Fibroblast of the conjunctiva (primary cell): ENCODE measurements at places on chromosomes 1 and 21.

DNA sequence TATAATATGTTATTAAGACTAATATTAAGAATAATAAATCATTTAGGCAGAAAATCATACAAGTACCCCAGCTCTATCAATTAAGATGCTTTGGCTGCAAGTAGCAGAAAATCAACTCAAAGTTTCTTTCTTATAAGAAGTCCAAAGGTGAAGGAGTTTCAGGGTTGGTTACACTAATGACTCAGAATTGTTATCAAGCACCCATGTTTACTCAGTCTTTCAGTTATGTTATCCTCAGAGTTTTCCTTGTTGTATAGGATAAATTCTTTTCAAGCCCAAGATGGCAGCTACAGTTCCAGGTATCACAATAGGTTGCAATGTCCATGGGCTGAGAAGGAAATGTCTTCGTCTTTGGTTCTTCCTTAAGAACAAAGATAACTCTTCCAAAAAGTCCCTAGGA lies 163.6 kb downstream of the TNFSF18 start:
- no peak for DNase-seq

DNA sequence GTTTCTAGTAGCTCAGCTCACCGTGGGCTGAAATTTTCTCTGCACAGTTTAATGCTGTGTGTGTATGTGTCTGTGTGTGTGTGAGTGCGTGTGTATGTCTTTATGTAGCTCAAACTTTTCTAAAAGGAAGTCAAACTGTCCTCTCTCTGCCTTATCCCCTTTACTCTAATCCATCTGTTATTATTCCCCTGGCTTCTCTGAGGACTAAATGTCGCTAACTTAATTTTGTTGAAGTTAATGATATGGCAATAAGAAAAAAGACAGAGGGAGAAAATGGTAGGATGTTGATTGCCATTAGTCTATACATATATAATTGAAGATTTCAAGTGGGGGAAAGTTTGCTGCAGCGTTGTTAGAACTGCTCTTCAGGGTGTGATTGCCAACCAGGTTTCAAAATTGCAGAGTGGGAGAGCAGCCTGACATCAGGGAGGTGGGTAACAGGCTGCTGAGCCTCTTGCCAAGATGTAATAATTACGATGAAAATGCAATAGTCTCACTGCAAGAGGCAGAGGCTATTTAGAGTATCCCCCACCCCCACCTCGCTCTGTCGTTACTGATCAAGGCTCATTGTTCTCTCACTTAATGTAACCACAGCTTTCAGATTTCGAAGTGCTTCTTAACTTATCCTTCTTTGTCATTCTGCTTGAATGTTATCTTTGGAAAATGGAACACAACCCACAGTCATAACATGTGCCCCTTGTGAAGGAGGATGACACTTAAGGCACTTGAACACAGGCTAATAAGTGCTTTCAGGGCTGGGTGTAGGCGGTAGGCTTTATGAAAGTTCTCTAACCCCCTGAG lies 559.0 kb upstream of the PLXNA2 start:
- DNase-seq = no peak

DNA sequence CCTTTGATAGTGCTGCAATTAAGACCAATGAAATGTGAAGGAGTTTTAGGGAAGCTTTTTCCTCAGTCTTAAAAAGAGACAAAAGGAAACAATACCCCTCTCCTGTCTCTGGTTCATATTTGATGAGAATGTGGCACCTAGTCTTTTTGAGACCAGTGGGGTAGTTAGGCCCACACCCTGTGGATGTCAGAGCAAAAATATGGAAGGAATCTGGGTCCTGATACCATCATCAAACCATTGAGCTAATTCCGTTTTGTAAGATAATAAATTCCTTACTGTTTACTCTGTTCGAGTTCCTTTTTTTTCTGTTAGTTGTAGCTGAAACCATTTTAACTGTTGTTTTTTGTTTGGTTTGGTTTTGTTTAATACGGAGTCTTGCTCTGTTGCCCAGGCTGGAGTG lies 33.3 kb downstream of the PTPRC start:
- no peak for DNase-seq

DNA sequence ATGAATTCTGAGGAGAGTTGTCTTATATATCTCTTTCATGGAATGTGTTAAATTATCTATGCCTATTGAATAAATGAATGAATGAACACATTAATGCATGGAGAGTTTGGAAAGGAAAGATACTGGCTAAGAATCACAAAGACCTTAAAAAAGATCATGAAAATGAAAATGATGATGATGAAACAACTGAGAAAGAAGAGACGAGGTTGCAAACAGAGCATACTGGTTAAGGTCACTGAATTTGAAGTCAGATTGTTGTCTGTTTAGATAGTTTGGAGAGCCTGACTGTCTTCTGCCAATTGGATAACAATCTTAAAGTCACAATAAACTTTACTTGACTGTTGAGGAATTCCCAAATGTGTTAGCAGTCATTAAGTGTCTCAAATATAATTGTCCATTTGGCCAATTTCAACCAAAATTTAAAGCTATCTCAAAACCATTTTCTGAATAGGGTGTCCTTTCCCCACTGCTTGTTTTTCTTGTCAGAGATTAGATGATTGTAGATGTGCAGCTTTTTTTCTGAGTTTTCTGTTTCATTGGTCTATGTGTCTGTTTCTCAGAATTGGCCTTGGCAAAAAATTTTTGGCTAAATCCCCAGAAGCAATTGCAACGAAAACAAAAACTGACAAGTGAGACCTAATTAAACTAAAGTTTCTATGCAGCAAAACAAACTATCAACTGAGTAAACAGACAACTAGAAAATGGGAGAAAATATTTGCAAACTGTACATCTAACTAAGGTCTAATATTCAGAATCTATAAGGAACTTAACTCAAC lies 132.2 kb downstream of the PTGER3 start:
- DNase-seq = no peak
